Stimulated activated CD4-positive, alpha-beta T cell treated with anti-CD3 and anti-CD28 coated beads, Interleukin-4, amount 100 ng/mL, for 24 hours (primary cell): ENCODE measurements at places on chromosomes 4 and X.
A peak's percentile ranks its signal among the peaks of the same experiment; 100 is the strongest.

- DNase-seq, result no peak
Measured at GRCh38 chr4:175246941-175247340, 328.8 kb downstream of the ADAM29 start.

DNA sequence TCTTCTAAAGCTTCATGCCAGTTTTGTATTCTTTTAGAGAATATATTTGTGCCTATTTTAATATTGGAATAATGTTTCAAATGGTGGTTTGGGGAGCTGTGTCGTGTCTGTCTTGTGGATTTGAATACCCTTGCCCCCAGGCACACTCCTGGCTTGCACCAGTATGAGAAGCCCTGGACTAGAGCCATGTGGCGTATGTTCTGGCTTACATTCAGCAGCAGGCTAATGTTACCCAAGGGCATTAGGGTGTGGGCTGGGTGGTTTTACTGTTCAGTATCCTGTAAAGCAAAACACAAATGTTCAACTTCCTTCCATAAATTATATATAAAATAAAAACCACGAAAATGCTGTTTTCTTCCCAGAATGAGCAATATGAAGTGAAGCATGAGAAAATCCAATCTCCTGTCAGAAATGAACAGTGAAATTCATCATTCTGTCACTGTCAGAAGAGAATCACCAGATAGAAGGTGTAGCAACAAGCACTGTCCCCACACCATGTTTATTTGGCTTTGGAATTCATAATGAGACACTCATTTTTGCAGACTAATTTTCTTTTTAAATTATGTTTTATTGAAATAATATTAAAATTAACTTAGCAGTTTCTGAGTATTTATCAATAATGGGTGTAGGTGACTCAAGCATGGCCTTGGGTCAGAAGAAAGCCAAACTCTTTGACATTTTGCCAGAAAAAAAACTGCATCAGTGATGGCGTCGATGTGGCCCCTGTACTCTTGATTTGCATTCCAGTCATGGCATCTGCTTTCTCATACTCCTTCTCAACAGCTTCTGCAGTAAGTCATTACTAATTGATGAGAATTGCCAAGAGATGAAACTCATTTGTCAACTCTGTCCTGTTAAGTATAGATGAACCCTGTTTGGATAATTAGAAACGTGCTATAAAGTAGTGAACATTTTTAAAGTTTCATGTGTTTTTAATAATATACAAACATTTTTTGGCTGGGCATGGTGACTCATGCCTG, 43.8 kb downstream of the WWC2 start:
- DNase-seq, result no peak

DNA sequence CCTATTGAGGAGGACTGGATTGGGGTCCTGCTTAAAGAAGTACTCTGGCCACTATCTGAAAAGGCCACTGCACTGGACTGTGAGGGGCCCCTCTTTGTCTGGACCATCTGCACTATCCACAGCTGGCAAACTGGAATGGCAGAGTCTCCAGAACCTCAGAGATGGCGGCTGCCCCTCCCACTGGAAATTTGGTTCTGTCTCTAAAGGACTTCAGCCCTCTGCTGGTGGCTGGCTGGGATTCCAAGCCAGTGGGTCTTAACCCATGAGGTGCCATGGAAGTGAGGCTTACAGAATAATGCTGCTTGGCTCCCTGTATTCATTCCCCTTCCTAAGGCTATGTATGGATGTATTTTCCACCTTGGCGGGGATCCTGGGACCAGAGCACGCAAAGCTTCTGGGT, 41.6 kb upstream of the CYLC1 start:
- DNase-seq, result no peak

DNA sequence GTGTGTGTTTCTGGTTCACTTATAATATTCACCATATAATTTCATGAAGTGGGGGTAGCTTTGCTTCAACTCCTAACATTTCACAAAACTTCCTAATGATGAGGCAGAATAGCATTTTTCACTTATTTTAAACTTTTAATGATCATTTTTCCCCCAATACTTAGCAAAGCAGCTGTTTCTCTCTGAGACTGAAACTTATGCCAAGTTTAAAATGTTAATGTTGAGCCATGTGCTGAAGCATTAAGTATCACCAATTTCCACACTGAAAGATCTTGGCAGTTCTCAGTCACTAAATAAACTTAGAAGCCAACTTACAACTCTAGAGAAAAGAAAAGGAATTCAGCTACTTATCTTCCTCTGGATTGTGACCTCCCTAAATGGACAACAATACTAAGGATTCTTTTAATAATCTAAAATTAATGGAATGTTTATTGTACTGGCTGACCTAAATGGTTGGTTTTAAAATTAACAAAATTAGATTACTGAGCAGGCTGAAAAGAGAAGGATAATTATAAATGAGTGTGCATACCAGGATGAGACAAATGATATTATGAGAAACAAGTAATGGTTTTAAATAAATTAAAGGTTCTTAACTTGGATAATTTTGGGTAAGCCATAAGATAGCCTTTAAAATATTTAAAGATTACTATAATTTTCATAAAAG, 1429.4 kb upstream of the ADGRL3 start:
- DNase-seq, result no peak

DNA sequence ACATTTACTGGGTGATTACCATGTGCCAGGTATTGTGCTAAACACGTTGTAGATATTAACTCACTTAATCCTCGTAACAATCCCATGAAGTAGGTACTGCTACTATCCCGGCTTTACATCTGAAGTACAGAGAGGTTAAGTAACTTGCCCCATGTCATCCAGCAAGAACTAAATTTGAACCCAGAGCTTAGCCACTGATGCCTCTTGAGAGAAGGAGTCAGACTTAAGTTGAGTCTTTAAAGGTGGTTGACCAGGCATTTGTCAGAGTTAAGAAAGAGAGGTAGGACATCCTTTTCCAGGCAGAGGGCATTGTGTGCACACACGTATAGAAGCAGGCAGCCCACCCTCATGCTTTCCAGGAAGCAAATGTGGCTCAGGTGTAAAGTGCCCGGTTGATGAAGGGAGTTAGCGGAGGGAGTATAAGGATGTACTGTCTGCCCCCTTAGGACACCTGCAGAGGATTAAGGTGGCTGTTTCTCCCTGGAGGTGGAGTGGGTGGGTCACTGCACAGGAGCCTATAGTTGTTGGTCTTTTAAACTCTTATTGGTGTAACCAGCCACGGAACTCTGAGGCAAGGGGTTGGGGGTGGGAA, 335 bp upstream of the CD38 start:
- no peak for DNase-seq

- no peak for DNase-seq
Measured at GRCh38 chrX:39899856-39900776, 197.6 kb downstream of the BCOR start.

DNA sequence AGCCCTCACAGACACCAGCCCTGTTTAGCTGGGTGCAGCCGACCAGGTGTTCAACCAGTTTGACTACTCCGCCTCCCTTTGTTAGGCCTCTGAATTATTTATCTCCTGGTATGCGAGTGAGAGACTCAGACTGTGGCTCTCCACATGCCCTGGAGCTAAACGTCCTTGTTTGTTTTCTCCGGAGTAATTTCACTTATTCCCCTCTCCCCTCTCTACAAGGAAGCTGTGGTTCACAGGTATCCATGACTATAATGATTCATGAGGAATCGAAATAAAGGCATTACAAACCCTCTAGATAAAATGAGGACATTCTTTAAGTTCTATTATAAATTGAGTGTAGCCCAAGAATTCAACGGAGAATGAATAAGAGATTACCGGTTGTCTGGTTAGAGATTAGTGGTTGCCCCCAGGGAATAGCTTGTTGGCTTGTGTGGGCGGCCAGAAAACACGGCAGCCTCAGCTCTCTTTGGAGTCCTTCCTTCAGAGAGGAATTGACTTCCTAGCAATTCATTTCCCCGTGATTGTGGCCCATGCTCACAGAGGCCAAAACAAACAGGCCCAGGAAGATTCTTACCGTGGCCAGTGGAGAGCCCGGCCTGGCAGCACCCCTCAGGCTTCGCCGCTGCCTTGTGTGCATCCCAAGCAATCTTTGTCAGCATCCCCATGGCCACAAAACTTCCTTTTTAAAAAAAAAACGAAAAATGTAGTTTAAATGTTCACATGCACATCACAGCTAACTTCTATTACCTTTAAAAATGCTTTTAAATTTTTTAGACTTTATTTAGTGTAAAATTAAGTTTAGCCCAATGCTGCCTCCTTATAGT, 60.2 kb upstream of the CBR4 start:
- no peak for DNase-seq

GRCh38 chrX:24259544-24260240, 54.2 kb downstream of the SUPT20HL2 start:
- DNase-seq, result peak; percentile 22

GRCh38 chrX:1397001-1397400, 5.1 kb upstream of the SLC25A6 start:
- DNase-seq, result no peak

DNA sequence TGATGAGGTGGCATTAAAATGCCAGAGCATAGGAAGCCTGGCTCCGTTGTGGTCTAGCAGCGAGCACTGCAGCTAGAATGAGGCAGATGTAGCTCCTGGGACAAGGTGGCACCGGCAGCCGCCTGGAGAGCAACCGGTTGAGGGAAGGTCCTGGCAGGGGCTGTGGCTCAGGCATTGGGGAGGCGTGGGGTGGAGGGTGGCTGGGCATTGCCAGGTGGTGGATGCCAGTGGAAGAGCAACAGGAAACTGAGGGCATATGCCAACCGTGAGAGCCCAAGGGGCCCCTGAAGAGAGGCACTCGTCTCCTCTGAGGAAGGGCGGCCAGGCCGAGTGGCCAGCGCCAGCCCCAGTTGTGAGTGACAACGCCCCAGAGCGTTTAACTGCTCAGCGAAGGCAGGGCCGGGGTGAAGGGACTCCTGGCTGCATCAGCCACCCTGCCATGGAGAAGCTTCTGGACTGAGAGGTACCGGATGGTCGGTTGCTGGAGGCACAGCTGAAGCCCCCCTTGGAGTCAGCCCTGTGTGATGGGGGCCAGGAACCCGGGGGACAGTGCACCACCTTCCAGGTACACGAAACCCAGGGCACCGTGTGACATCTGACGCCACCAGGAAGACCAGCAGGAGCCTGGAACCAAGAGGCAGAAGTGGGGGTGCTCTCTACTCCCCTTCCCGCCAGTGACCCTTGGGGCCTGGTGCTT, 13.2 kb upstream of the PDE6B start:
- no peak for DNase-seq

DNA sequence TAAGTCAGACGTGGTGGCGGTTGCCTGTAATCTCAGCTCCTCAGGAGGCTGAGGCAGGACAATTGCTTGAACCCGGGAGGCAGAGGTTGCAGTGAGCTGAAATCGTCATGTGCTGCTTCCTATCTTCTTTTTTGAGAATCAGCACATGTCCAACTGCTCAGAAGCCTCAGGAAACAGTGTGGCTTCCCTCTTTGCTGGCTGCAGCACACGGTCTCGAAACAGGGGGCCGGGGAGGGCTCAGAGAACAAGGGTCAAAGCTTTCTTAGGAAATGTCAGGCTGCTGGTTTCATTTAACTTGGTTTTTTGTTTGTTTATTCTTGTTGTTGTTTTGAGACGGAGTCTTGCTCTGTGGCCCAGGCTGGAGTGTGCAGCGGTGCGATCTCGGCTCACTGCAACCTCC, 31.3 kb downstream of the CRLF2 start:
- no peak for DNase-seq

DNA sequence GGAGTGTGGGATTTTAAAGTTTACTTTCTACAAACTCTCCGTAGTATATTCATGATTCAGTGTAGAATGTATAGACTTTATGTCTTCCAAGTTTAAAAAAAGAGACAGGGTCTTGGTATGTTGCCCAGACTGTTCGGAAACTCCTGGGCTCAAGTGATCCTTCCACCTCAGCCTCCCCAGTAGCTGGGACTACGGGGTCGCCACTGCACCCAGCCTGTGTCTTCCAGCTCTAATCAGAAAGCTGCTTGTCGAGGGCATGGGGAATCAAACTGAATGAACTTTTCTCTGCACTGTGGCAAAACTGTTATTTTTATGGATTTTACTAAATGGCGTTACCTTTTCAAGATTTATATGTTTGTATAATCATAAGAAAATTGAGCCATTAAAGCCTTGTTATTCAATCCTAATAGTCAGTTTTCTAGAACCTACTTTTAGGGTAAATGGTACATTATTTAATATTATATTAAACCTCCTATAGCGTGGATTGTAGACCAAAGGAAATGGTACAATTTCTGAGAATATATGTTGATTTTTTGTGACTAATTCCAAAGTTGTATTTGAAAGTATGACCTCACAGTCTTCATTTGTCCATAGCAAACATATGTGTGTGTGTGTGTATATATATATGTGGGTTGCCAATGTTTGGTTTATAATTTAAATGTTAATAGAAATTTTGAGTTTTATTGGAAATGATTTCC, 1.1 kb downstream of the BLOC1S4 start:
- DNase-seq, result no peak
